ENCODE measurements at places on chromosomes 1 and 21.

DNA sequence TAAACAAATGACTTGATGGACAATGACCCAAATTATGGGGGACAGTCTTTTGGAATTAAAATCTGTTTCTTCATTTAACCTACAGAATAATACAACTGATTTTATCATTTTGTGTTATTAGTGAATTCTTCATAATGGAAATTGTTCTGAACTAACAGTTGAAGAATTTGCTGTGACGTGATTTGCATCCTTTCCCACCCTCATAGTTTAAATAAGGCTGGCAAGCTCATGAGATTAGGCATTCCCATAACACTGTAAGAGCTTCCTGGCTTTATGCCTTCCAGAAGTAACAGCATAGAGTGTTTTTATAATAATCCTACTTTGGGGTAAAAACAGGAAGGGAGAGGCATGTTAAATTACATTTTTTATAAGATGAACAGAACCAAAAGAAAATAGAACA is 95.7 kb downstream of the ATP6V1G3 start:
- DNase-seq = no peak

DNA sequence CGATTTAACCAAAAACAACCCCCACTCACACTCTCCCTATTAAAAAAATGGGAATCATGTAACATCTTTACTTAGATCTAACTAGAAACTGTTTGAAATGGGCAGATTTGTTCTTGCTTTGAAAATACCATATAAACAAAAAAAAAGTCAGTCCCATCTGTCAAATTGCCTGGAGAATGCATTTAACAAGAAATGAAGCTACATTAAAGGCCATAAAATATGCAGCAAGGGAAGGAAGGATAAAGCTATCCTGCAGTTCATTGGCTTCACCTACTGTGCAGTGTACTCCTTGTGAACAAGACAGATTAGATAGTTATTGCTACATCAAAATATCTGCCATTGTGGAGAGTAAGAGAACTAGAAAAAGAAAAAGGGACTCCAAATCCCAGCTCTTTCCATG is 160.5 kb downstream of the LRRC7 start:
- DNase-seq = no peak

DNA sequence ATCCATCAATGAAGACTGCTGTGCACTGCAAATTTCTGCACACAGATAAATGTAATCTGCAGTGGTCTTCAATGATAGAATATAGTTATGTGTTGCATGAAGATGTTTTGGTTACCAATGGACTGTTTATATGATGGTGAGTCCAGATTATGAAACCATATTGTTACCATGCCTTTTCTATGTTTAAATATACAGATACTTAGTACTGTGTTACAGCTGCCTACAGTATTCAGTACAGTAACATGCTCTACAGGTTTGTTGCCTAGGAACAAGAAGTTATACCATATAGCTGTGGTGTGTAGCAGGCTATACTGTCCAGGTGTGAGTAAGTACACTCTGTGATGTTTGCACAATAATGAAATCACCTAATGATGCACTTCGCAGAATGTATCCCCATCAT is 40.8 kb downstream of the SORT1 start:
- no peak for DNase-seq

DNA sequence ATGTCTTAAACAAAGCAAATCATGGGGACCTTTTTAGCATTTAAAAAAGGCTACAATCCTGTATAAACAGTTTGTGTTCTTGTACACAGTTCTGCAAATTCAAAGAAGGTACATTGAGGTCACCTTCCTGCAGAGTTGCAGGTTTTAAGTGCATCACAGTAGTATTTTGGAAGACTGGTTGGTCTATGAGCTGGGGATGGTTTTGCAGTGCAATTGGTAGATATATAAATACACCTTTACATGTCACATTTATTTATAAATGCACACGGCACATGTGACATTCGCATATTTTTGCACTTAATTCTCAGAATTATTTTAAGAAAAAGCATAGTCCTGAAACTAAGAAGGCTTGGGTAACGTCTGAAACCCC is 599 bp upstream of the ITPKB start:
- DNase-seq = no peak

GRCh38 chr1:108695535-108695934 is 3.4 kb downstream of the PRPF38B start:
- no peak for DNase-seq

DNA sequence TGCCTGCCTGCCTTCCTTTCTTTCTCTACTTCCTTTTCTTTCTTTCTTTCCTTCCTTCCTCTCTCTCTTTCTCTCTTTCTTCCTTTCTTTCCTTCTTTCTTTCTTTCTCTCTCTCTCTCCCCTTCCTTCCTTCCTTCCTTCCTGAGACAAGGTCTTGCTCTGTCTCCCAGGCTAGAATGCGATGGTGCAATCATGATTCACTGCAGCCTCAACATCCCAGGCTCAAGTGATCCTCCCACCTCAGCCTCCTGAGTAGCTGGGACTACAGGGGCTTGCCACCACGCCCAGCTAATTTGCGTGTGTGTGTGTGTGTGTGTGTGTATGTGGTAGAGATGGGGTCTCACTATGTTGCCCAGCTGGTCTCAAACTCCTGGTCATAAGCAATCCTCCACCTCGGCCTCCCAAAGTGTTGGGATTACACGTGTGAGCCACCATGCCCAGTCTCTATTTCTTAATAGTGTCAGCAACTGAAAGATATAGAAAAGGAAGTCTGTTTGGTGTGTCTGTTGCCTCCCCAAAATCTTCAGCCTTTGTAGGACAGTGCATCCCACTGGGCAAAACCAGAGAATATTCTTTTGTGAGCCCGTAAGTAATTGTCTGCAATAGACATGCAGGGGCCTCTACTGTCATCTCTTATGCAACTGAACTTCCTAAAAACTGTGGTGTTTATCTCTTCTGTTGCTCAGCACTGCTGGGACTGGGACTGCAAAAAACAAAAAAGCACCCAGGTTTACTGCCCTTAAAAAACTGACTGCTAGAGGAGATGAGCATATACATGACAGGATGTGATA is 20.9 kb upstream of the RAB4A start:
- DNase-seq = no peak

- no peak for DNase-seq
Measured at GRCh38 chr1:46735708-46736324, 16.9 kb upstream of the EFCAB14 start.

- DNase-seq = no peak
Measured at GRCh38 chr21:31172328-31172727, 134.1 kb upstream of the KRTAP19-8 start.

GRCh38 chr1:7432102-7432899 is 338.8 kb upstream of the VAMP3 start:
- DNase-seq = no peak

DNA sequence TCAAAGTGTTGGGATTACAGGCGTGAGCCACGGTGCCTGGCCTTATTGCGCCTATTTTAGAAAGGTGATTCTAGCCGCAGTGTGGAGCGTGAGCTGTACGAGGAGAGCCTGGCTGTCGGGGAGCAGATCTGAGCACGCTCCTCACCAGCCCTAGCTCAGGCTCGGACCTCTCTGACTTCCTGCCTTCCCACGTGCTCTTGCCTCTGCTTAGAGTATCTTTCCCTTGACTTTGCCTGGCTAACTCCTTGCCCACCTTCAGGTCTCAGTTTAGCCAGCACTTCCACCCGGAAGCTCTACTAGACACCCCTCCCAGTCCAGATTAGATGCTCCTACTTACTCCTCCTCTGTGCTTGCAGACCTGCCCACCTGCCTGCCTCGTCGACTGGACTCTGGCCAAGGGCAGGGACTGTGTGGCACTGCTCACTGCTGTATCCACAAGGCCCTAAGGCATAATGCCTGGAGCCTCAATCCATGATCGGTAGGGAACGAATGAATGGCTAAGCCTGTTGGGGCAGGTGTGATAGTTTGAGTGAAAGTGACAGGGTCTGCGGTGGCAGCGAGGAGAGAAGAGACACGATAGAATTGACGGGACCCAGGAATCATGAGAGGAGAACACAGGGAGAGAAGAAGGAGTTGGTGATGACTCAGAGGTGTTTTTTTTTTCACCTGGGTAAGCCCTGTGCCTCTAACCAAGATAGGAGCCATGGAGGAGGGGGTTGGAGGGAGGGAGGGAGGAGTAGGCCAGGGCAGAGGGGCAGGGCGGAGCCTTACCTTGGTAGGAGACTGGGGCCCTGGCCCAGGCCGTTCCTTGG is 28.1 kb upstream of the WASF2 start:
- DNase-seq = no peak

DNA sequence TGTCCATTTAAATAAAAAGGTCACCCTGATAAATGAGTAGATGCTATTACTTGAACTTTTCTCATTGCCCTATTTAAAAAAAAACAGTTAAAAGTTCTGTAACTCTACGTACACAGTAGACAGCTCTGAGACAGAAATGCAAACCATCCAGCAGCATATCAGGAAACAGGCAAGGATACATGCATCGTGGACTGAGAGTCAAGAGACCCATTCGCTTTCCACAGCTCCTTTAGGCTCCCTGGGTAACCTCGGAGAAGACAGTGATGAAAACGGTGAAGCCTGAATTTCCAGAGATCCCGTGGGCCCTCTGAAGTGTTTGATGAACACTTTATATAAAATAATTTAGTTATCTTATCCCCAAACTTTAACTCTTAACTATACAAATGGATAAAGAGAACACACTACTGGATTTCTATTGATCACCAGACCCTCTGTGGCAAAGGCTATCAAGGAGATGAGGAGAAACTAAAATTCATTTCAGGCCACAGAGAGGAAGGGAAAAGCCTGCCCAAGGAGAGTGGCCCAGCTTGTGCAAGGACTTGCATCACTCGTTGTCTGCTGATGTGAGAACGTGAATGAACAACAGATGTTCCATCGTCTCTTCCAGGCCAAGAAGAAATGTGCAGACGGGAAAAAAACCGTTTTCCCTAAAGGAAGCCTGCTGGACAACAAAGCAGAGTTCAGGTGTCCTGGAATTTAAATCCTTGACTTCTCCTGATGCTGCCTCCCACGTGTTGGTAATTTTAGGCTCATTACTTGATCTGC is 131.0 kb downstream of the TGFBR3 start:
- DNase-seq = no peak

DNA sequence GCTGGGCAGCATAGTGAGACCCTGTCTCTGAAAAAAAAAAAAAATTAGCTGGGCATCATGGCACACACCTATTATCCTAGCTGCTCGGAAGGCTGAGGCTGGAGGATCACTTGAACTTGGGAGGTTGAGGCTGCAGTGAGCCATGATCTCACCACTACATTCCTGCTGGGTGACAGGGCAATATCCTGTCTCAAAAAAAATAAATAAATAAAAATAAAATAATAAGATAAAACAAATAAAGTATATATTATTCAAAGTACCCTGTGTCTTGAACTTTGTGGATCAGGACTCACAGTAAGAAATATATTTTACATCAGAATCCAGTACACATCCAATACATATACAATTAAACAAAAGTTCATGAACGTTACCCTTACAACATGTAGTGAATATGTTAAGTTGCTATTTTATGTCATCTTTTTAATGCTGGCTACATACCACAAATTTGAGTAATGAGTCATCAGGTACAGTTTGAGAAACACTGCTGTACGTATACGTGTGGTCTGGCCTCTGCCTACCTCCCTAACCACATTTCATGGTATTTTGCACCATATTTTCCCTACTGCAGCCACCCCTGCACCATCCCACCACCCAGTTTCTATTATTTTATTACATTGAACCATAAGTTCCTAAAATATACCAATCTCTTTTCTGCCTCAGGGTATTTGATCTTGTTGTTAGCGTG is 4.4 kb downstream of the NME7 start:
- DNase-seq = no peak

DNA sequence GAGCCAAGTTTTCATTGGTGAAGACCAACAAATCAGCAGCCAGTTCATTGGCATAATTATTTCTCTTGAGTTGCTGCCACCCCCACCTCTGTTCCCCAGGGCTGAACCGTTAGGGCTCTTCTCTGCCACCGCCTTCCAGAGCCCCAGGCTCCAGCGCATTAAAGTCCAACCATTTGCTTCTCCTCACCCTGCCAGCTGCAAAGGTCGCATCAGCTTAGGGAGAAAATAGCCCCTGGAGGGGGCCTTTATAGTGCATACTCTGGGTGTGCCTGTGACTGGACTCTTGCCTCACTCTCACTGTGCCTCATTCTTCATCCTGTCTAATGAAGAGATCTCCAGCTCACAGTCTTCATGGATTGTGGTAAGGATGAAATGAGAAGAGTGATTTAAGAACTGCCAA is 50.4 kb downstream of the KDM1A start:
- DNase-seq = no peak

- DNase-seq = no peak
Measured at GRCh38 chr1:16205891-16206546, 6.4 kb downstream of the ARHGEF19 start.

- DNase-seq = no peak
Measured at GRCh38 chr1:198178615-198179014, 21.8 kb downstream of the NEK7 start.

GRCh38 chr1:55197099-55197498 is 18.1 kb downstream of the USP24 start:
- no peak for DNase-seq

DNA sequence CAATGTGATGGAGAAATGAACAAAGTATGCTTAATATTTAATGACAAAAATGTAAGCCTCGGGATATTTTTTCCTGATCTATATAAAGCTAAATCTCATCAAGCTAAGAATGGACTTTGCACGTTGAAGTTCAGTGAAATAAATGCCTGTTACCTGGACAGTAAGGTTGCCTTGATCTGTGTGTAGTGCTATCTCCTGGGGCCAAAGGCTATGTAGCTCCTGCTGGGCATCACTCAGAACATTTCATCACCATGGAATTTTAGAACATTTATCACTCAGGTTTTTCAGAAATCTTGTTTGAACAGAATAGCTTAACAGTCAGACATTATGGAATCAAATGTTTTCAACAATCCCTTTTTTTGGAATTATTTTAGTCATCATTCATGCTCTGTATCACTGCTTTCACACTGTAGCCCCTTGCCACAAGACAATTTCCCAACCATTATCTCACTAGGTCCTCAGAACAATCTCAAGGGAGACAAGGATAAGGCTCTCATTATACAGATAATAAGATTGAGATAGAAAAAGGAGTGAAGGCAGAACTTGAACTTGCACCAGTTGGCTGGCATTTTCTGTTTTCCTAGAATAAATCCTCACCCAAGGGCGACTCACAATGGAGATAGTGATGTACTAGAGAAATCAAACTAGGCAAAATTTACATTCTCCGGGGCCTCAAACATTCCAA is 3.7 kb downstream of the OR10J1 start:
- DNase-seq = no peak

DNA sequence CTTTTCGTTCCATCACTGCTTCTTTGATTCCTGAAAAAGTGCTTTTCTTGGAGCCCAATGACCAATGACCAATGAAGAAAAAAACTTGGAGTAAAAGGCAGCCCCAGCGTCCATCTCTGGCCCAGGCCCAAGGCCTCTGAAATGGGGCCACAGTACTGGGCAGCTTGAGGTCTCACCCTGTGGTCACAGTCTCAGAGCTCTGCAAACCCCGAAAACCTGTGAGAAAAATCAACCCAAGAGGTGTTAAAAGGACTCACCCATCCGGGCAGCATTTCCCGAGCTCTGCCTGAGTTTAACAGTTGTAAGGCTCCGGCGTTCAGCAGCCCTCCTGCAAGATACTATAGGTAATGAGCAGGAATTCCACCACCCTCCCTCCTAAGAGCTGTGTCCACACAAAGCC is 2.1 kb upstream of the EFHD2 start:
- DNase-seq = no peak

Data from stimulated activated CD4-positive, alpha-beta T cell treated with anti-CD3 and anti-CD28 coated beads, Interleukin-1b, Interleukin-23, amount 100 ng/mL, for 1 hour (primary cell).